Glomerular endothelial cell (primary cell): ENCODE measurements at places on chromosomes 12 and 14. TPM values are rescaled to one million over a fixed set of nuclear protein-coding genes. Genes with fewer than 3 reads are reported as not detected.

The TPCN1 gene
- 28.1 and 29.5 TPM in 2 replicates for total RNA-seq

The DDN gene
- total RNA-seq, result 0.10 and 0.12 TPM in 2 replicates

The SRSF5 gene
- 108 and 197 TPM in 2 replicates for total RNA-seq

The IFNG-AS1 gene
- not detected in 2 replicates for total RNA-seq

The HEATR5A gene
- total RNA-seq, result 18.0 and 20.8 TPM in 2 replicates

The RNASE4 gene
- total RNA-seq, result 4.0 and 7.8 TPM in 2 replicates

The EID3 gene
- total RNA-seq, result 1.4 and 5.8 TPM in 2 replicates

The CLEC1B gene
- 0.18 TPM in 1 of 2 replicates, not detected in the other for total RNA-seq

The RNF34 gene
- 49.4 and 50.7 TPM in 2 replicates for total RNA-seq
